Iris pigment epithelial cell (primary cell): ENCODE measurements at places on chromosomes 2 and 18.

- no peak for DNase-seq
Measured at GRCh38 chr2:98926601-98927000, 9.4 kb downstream of the CRACDL start.

GRCh38 chr2:66688951-66689350 is 254.0 kb downstream of the MEIS1 start:
- no peak for DNase-seq

DNA sequence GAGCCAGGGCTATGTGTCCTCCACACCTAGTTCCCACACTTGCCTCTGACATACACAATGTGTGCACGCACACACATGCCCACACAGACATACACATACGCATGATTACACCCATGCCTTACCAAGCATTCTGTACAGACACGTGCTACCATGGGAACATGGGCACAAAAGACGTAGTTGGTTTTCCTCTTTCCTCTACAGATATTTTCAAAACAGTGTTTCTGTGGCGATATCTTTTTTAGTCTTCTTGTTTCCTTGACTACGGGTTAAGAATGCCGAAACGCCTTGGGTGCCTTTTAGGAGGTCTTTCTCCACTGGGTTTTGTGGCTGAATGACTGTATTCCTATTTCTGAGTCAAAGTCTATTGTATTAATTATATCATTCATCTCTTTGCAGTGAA is 75.5 kb upstream of the SPTBN1 start:
- DNase-seq = no peak

DNA sequence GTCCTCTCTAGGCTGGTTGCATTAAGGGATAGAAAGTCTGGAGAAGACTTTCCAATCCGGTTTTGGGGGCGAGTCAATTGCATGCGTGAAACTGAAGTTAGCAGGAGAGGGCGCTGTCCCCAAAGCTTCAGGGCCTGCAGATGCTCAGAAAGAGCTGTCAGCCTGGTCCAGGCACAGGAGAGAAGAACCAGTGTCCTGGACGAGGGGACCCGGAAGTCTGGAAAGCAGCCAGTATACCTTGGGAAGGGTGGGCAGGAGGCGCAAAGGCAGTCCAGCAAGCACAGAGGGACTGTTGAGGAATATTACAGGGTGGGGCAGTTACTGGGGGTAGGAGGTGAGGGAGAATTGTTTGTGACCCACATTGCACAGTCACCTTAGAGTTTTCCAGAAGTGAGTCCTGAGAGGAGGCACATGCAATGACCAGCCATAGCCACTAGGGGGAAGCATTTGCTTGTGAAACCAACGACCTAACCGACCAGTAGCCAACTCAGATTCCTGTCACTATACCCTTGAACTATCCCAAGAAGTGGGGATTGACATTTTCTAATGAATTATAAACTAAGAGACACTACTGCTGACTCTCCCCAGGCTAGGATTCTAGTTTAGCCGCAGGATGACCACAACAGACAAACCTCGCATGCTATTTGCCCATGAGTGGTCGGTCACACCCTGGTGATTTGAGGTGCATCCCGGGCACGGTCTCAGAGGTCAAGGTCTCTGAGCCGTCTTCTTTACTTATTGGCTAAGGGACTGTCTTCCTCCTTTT is 172.8 kb downstream of the RDH14 start:
- peak; percentile 73 for DNase-seq

GRCh38 chr2:5951471-5951870 is 259.3 kb downstream of the SOX11 start:
- DNase-seq = no peak

GRCh38 chr18:24181806-24182205 is 42.9 kb downstream of the CABYR start:
- DNase-seq = peak; percentile 47

DNA sequence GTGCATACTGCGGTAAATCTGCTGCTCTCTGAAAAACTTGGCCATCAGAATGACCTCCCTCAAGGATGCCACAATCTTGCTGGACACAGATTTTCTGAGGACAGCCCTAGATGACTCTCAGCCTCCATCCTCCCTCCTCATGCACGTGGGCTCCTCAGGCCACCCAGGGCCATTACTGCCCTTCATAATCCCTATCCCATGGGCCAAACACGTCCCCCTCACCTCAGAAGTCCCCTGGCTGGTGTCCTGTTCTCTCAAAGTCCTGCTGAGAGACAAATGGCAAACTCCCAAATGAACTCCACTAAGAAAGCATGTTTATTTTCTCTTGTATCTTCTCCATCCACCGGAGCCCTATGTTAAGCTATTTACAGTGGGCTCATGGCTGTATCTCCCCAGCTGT is 125.7 kb downstream of the MRO start:
- no peak for DNase-seq
